ENCODE measurements at places on chromosomes 13 and 19.
A peak's percentile ranks its signal among the peaks of the same experiment; 100 is the strongest.

DNA sequence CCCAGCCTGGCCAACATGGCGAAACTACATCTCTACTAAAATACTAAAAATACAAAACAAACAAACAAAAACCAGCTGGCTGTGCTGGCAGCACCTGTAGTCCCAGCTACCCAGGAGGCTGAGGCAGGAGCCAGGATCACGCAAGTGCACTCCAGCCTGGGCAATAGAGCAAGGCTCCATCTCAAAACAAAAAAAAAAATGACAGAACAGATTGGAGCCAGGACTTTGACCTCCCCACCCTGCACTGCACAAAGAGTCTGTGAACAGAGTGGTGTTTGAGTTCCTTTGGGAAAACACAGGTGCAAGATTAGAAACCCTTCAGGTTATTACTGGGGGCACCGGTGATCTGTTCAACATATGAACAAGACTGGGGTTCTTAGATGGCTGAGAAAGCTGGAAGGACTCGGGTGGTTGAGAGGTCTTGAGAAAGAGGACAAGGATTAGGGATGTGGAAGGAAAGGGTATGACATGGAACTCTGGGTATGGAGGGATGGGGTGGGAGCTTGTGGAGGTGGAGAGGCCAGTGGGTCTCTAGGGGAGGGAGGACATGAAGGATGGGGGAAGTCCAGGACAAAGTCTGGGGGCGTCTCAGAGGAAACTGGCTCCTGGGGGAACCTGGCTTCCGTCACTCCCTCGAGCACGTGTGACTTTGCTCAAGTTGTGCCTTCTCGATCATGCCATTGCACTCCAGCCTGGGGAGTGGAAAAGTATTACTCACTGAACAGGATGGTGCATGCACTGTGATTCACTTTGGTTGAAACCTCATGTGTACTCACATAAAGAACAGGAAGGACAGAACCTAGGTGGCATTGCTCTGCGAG lies 25.9 kb downstream of the RCN3 start:
- no peak for DNase-seq

- no peak for DNase-seq
Measured at GRCh38 chr13:79874396-79875360, 393.7 kb downstream of the NDFIP2 start.

GRCh38 chr19:17932485-17933338 lies at the start of gene CCDC124:
Gene CCDC124 (plus strand): TSS chr19:17933015. CDS start chr19:17936421, 3,406 bp downstream.
- DNase-seq = peak; percentile 96

DNA sequence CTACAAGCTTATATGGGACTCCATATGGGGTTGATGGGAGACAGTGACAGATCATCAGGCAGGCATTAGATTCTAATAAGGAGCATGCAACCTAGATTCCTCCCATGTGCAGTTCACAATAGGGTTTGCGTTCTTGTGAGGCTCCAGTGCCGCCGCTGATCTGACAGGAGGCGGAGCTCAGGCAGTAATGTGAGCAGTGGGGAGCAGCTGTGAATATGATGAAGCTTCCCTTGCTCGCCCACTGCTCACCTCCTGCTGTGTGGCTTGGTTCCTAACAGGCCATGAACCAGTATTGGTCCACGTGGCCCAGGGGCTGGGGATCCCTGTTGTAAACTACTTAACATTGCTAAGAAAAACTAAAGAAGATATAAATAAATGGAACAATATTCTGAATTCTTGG lies 378.4 kb downstream of the KCNRG start:
- no peak for DNase-seq

- DNase-seq = peak; percentile 82
Measured at GRCh38 chr19:3125900-3126524, 9.8 kb upstream of the GNA15 start.

DNA sequence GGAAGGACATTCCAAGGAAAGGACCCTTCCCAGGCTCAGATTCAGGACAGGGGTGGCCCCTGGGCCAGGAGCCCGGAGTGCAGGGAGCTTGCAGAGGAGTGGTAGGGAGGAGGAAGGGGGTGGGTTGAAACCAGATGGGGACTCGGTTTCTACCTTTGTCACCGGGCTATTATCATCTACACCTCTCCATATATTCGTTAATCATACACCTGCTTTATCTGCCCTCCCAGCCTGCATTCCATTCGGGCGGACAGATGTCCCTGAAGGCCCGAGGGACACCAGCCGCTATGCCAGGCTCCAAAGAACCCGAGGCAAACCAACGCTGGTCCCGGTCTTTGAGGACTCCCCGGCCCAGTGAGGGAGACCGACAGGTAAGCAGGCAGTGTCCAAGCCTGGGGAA lies 15.5 kb upstream of the MYH14 start:
- DNase-seq = no peak

DNA sequence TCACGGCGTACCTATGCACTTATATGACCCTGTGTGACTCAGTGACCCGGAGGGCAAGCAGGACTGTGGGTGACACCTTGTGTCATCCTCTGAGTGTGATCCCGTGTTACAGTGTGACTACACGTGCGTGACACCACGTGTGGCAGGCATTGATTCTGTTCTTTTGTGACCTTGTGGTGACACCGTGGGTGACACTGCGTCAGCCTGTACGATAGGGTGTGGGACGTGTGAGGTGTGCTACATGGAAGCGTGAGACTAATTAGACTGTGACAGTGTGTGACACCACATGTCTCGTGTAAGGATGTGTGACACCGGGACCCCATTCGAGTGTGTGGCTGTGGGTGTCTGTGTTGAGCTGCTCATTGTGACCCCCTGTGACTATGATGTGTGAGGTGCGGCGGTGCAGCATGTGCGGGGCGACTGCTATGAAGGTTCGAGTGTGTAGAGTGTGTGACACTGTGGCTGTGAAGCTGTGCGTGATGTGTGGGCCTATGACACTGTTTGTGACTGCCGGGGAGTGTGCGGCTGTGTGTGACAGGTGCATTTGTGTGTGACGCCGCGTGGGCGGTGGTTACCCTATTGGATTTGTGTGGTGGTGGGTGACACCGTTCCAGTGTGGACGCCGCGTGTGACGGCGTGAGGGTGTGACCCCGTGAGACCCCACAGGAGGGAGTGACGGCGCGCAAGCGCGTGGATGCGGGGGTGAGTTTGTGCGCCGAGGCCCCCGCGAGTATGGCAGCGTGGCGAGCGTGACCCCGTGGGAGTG lies 399 bp upstream of the SPTBN4 start:
- peak; percentile 48 for DNase-seq

Measured in hematopoietic multipotent progenitor cell treated with erythropoietin and hydrocortisone succinate and interleukin-3 and kit ligand, for 6 days (in vitro differentiated cells).